GM23248 (cell line): ENCODE measurements at places on chromosomes 4 and X. TPM values are rescaled to one million over a fixed set of nuclear protein-coding genes. Genes with fewer than 3 reads are reported as not detected.

The DNASE1L1 gene
- polyA plus RNA-seq = 16.6 and 17.0 TPM in 2 replicates

- DNase-seq = no peak
Observed at GRCh38 chrX:106906361-106906760, 3.2 kb upstream of the RIPPLY1 start.

- no peak for DNase-seq
Observed at GRCh38 chr4:7421356-7422150, 13.2 kb downstream of the PSAPL1 start.

DNA sequence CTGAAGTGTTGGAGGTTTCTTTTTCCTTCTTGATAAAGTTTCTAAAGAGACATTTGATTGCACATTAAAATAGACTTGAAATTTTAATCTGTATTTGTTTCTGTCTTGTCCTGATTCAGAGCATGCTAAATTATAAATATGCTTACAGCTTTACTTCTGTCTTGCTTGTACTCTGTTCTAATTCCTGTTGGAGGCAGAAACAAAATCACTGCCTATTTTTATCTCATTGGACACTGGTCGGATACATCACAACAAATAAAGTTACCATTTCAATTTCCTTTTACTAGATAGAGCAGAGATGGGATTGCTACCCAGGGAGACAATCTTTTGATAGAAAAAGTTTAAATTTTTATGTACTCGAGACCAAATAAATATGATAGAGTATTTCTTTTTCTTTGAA lies 6.9 kb downstream of the ANK2 start:
- DNase-seq = no peak

DNA sequence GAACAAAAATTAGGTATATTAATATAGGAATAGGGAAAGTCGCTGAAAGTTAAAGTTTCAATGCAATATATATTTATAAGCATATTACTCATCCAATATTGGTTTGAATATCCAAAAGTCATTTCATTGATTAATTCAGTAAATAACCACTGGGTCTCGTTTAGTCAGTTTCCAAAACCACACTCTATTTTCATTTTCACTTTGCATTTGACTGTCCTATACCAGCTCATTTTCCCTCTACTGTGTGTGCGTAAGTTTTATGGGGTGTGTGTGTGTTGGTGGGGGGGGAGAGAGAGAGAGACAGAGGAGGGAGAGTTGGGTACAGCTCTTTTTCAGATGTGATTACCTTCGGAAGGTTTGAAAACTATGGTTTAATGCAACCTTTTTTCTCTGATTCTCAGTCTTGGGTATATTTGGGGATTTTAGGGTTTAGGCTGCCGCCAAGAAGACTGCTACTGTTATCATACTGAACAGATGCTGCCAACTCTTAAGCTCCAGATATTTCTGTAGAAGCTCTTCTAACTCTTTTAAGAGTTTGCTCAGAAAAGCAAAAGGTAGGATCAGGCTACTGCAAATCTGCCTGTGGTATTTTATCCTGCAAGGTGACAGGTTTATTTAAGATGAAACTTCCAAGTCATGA lies 1427.4 kb downstream of the PCDH7 start:
- DNase-seq = no peak

The CRLF2 gene
- polyA plus RNA-seq = not detected in 2 replicates

The CLDN22 gene
- not detected in 2 replicates for polyA plus RNA-seq

The TMEM255A gene
- polyA plus RNA-seq = not detected in 2 replicates

The NFXL1 gene
- polyA plus RNA-seq = 6.3 and 7.7 TPM in 2 replicates

The ZMAT1 gene
- 0.06 TPM in 1 of 2 replicates, not detected in the other for polyA plus RNA-seq
